Stimulated activated CD8-positive, alpha-beta memory T cell treated with anti-CD3 and anti-CD28 coated beads, Interleukin-7, amount 100 ng/mL, for 48 hours (primary cell): ENCODE measurements at places on chromosomes 6 and 20.

DNA sequence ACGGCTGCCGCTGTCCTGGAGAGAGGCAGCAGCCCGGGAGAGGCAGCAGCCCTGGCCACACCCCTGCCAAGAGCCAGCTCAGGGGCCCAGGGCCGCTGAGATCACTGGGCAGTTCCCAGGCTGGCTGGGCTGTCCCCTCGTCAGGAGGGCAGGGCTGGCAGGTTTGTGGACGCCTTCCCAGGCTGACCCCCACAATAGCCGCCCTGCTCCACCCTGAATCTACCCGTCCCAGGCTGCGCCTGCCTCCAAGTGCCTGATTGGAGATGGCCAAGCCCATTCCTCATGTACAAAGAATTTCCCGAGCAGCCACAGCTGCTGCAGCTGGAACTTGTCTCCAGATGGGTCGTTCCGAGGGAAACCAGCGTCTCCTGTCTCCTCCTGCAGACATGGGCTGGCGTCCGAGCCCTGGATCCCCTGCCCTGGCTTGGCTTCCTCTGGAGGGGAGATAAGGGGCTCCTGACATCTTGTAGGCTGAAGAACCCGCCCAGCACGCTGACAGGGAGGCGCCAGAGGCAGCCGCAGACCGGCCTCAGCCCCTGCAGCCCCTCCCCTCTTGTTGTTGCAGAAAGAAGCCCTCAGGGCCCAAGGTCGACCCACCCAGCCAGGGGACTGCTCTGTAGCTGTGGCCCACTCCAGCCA lies 9.4 kb upstream of the GATA5 start:
- DNase-seq = no peak

DNA sequence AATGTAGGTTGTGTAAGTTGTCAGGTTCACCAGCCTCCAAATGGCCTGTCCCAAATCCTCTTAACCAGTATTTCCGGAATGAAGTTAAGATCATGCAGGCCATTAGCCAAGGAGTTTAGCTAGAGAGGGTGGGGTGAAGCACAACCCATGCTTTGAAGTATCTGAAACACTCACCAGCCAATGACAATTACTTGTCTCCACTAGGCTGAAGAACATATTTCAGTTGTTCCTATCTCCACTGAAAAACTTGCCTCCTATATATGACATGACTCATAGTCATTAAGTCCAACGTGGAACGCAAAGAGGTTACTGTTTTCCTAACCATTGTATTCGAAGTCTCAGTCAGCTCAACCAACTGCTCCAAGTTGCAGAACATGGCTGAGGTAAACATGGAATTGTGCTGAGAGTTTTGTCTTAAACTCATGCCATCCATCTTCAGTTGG lies 37.4 kb upstream of the TNFAIP3 start:
- DNase-seq = no peak

GRCh38 chr6:137231895-137232294 lies 12.7 kb upstream of the IFNGR1 start:
- DNase-seq = no peak

DNA sequence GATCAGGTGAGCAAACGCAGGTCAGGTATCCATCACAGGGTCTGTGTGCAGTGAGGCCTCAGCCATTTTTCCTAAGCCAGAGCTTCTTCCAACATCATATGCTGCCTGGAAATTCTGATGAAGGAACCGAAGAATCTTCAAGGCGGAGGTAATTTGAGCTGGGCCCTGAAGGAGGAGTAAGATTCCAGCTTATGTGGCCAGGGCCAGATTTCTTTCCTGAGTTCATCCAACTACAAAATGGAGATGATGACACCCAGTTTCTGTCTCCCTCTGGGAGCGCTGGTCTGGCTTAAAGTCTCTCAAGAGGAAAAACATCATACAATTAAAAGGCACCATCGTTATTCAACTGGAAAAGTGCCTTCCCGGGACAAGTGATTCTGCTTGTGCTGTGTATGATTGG lies 6.9 kb upstream of the MANBAL start:
- no peak for DNase-seq

DNA sequence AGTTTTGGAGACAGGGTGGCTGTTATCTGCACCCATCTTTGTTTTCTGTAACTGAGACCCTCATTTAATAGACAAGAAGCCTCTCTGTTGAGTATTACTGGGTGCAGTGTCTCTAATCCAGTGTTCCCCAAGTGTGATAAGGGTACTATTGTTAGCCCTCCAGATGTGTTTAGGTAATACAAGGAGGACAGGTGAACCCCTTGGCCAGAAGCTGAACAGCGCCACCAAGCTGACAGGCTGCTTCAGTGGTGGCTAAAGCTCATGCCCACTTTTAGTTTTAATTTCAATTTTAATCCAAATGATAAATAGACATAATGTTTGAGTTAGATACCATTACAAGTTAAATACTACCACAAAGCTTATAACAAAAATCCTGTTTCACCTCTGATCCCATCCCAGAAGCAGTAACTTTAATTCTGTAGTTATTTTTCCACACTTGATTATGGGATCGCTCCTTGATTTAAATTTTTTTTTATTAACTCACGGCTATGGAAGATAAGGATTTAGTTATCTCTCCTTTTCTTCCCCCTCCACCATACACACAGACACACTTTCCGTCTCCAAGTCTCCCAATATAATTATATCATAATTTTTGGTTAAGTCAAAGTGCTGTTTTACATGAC lies 8.4 kb upstream of the STK35 start:
- peak; percentile 5 for DNase-seq

- DNase-seq = no peak
Observed at GRCh38 chr6:99612551-99613408, 6.1 kb downstream of the PRDM13 start.

DNA sequence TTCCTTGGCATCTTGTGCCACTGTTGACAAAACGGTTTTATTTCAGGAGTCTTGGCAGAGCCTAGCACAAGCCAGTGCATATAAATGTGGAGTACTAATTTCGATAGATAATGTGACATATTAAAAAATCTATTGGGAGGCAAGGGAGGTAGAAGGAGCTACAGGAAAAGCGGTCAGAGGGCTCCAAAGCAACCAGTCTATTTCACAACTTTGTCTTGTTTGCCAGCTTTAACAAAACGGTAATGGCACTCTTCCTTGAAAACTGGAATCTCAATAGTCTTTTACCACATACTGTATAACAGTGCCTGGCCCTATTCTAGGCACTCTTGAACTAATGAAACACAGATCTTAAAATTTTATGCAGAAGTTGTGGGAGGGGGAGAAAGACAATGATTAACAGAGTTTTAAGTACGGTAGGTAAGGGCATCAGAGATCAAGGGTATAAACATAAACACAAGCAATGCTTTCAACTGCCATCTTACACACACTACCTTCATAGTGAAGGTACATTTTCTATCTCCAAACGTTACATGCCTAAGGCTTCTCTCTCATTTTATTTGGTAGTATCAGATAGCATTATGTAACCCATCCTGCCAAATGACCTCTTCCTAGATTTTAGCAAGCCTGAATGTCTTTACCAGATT lies 33.5 kb upstream of the SYNCRIP start:
- no peak for DNase-seq

DNA sequence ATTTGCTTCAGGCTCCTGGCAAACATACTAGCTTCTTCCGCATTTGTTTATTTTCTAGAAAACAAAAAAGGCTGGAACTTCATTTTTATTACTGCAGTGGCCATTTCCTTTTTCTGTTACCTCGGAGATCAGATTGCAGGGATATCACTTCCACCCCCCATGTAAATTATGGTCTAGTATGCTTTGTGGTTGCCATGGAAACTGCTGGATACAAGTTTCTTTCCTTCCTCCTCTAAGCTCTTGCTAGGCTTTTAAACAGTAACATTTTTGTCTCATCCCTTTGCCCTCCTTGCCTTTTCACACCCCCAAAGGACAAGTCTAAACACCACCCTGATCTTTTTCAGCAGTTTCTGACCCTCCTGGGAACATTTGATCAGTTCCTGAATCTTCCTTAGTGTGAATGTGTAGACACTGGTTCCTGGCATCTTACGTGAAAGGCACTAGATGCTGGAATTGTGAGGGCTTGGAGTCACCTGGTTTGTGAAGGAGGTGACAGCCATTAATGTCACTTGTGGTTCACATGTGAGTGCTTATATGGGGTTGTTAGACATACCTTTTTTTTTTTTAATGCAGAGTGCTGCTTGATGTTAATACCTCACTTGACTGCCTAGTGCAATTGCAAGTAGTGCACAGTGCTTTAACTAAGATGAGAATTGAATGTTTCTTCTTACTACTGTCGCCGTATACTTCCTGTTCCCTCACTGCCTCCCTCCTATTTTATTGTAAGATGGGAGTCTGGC lies 181.6 kb downstream of the JARID2 start:
- no peak for DNase-seq

DNA sequence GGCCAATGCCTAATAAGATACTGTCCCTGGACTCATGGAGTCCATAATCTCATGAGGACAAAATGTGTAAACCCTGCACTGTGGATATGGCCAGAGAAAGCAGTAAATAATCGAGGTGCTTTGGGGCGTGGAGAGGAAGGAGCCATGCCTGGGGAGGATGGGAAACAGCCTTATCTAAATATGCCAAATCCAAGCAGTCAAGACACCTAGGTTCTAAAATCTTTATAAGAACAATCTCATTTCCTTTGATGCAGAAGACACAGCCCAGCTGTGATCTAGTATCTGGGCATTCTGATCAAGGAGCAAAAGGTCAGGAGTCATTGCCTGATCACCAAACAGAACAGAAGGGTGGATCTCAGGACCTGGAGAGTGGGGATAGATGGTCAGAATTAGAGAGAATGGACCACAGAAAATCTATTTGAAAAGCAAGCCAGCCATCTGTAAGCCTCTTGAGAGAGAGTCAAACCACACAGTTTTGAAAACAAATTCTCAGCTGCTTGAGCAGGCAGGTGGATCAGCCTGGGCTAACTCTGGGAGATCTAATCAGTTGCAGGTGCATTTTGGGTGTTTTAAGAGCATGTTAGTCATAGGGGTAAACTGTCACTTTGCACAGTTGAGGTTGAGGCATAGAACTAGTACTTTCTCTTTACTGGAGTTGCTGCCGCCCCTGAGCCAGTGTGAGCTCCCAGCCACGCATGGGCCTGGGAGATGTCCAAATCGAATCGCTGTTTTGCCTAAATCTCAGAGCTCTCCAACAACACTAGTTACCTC lies 130.8 kb upstream of the TNFAIP3 start:
- no peak for DNase-seq

- no peak for DNase-seq
Observed at GRCh38 chr6:73680289-73680918, 15.6 kb upstream of the CD109 start.

GRCh38 chr6:147322299-147323162 lies 118.3 kb downstream of the STXBP5 start:
- DNase-seq = no peak

GRCh38 chr6:35718911-35719381 lies 17.9 kb upstream of the ARMC12 start:
- no peak for DNase-seq

GRCh38 chr6:103895136-103895535 lies 964.6 kb downstream of the HACE1 start:
- no peak for DNase-seq

DNA sequence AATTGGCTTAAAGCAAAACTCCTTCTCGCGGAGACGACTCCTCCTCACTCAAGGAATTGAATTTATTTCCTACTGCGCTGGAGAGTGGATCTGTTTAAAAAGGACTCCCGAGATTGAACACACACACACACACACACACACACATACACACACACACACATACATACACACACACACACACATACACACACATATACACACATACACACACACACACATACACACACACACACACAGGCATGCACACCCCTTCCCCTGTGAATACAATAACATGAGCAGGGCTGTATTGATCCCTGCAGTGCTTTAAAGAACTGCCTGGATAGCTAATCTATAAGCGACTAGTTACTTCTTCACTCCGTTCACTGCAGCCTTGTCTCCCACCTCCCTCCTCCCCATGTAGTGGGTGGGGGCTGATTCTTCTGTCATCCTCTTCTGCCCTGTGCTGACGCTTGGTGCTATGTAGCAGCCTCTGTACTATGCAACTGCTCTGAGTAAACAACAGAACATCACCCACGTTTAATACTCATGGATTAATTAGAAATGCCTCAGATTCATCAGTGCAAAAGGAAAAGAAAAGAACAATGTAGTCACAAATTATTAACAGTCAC lies 549.0 kb downstream of the CDH26 start:
- no peak for DNase-seq

- no peak for DNase-seq
Observed at GRCh38 chr6:110645685-110646418, 169.4 kb downstream of the CDK19 start.

GRCh38 chr6:24376871-24377270 lies 19.0 kb upstream of the DCDC2 start:
- no peak for DNase-seq
